Naive thymus-derived CD4-positive, alpha-beta T cell (primary cell): ENCODE measurements at places on chromosomes 13 and 19.
A peak's percentile ranks its signal among the peaks of the same experiment; 100 is the strongest.

GRCh38 chr19:49458567-49458903 is 5.5 kb downstream of the ALDH16A1 start:
- no peak for DNase-seq

GRCh38 chr19:55466241-55466614 is 1.7 kb upstream of the C19orf85 start:
- DNase-seq = no peak

GRCh38 chr13:38202740-38203139 is 146.9 kb upstream of the UFM1 start:
- DNase-seq = no peak

GRCh38 chr19:3462991-3463713 is 17.2 kb downstream of the SMIM24 start:
- DNase-seq = no peak

DNA sequence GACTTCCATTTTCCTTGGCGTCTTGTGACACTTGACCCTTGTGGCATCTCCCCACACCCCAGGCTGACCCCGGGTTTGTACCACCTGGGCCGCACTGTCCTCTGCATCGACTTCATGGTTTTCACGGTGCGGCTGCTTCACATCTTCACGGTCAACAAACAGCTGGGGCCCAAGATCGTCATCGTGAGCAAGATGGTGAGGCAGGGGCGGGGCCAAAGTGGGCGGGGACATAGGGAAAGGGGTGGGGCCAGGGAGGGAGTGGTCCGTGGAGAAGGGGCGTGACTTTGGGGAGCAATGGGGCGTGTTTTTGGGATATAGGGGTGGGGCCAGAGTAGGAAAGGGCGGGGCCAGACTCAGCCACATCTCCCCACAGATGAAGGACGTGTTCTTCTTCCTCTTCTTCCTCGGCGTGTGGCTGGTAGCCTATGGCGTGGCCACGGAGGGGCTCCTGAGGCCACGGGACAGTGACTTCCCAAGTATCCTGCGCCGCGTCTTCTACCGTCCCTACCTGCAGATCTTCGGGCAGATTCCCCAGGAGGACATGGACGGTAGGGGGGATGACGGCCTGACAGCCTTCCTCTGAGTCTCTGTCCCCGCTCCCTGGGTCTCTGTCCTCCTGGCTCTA is 42.8 kb downstream of the TRPM4 start:
- no peak for DNase-seq

DNA sequence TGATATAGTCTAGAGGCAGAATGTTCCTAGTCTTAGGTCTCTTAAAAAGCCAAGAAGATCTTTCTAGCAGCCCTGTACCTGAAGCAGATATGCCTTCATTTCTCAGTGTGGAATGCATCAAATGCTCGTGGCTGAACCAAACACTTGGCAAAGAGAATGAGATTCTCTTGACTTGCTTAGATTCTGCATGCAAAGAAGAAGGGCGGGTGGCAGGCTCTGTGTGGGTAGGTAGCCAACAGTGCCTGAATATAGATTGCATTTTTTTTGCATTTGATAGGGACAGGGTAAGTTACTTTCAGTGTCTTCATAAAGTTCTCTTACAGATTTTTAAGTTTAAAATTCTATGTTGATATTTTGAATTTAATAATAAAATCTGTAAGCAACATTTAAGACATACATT is 27.3 kb downstream of the IFT88 start:
- no peak for DNase-seq

DNA sequence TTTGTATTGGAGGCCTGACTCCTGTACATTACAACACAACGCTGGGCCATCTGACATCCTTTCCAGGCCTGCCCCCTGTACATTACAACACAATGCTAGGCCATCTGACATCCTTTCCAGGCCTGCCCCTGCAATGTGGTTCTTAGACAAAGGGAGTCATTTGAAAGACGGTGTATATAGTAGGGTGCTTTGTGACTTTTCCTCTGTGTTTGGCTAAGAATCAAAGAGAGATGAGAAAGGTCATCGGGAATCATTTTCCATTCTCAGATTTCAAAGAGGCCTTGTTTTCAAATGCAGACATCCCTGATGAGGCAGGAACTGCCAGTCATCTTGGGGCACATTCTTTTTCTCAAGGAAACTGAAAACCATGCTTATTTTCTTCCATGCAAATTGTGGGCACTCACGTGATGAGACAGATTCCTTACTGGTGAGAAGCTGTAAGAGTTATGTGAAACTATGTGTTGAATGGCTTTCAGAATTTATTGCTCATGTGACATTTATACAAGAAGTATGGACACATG is 551.6 kb downstream of the MYO16 start:
- DNase-seq = no peak

DNA sequence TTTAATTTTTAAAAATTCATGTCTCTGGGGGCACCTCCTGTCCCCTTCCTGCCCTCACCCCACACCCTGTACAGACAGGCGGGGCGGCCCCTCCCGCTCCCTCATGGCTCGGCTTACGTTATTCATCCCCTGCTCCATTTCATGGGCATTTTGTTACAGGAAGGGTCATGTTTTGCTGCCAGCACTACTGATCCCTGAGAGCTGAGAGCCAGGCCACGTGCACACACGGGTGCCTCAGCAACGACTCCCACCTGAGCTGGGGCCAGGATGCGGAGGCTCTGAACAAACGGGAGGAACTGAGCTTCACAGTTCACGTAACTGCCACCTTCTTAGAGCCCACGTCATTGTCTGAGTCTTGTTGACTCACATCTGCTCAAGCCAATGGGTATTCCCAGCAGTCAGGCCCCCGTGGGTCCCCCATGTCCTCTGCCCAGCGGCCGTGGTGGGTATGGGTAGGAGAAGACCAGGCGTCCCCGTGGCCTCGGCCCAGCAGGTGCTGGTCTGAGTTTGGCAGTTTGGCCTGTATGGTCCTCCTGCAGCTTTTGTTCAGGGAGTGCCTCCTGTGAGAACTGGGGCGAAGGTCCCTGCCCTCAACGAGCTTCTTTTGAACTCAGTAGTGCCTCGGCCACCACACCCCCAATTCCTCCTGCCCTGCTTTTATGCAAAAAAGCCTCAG is 16.4 kb upstream of the TMEM255B start:
- no peak for DNase-seq

- no peak for DNase-seq
Measured at GRCh38 chr13:109454167-109454917, 332.0 kb downstream of the IRS2 start.

DNA sequence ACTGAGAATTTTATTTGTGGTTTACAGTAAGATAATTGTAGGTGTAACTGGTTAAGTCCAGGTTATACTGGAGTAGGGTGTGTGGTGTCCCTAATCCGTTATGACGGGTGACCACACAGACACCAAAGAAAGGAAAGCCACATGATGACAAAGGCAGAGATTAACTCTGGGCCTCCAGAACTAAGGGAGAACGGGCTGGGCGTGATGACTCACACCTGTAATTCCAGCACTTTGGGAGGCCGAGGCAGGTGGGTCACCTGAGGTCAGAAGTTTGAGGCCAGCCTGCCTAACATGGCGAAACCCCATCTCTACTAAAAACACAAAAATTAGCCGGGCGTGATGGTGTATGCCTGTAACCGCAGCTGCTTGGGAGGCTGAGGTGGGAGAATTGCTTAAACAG is 10.2 kb upstream of the FUT2 start:
- DNase-seq = no peak

DNA sequence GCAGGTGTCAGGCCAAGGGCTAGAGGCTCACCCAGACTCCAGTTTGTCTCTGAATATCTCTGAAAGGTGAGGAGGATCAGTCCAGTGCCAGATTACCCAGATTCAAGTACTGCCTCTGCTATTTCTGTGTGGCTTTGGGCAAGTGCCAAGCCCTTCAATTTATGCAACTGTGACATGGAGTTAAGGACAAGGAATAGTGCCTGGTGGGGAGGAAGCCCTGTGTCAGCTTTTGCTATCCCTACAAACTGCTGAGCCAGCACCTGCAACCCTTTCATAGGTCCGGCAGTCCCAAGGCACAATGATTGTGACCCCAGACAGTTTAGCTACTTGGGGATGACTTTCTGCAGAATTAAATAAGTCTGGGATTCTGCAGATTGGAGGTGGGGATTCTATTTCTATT is 123.0 kb downstream of the KL start:
- no peak for DNase-seq

GRCh38 chr19:28307487-28307886 is 905.5 kb downstream of the UQCRFS1 start:
- no peak for DNase-seq

GRCh38 chr19:35455616-35456201 is 7.7 kb downstream of the FFAR2 start:
- DNase-seq = no peak

- DNase-seq = no peak
Measured at GRCh38 chr13:77724092-77724491, 26.6 kb downstream of the SLAIN1 start.

- no peak for DNase-seq
Measured at GRCh38 chr13:44272692-44273091, 100.9 kb upstream of the SERP2 start.

- DNase-seq = no peak
Measured at GRCh38 chr13:31947105-31947504, 84.5 kb upstream of the FRY start.

- DNase-seq = no peak
Measured at GRCh38 chr13:111385183-111385857, 64.9 kb downstream of the TEX29 start.

- no peak for DNase-seq
Measured at GRCh38 chr19:28793391-28794168, 419.4 kb downstream of the UQCRFS1 start.

DNA sequence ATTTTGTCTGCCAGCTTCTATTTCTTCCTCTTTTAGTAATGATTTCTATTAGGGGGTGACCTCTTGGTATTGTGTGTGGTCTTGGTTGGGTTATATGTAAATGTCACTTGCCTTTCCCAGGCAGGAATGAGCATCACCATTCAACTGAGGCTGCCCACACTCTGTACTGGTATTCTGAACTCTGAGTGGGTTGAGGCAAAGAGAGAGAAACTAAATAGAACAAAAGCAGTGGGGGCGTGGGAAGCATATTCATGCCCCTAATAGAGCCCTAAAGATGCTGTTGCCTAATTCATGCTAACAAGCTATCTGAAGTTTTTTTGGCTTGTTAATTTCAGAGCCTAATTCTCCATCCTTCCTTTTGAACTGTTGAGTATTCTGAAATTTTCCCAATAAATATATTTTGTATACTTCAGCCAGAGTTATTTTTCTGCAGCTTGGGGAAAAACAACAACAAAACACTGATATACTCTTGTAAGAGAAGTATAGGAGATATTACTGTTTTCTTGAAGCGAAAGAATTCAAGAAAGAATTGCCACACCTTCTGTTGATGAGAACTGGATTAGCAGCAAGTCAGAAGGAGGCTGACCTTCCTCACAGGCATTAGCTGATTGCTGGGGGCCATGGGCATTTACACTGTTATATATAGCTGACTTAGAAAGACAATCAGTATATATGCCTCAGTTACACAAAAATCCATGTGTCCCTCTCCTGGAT is 315.8 kb upstream of the KLF12 start:
- DNase-seq = no peak

DNA sequence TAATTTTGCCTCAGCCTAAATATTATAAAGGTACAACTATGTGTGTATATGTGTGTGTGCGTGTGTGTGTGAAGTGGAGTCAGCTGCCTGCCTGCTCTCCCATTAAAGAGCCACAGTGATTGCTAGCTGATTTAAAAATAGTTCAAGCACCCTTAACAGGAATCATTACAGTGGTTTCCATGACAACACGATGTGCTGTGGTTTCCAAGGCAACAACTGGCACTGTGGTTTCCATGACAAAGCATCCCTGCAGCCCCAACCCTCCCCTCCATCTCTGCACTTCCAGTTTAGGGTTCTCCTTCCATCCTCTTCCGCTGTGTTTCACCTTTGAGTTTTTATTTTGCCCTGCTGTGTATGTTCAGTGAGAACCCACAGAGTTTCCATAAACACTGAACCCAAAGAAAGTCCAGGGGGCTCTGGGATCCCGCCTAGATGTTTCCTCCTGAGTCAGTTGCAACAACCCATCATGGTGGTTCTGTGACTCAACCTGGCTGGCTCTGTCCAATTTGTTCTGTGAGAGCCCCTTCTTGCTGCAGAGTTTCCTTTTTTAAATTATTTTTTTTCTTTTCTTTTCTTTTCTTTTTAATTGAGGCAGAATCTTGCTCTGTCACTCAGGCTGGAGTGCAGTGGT is 7.1 kb upstream of the PNMA8A start:
- no peak for DNase-seq

GRCh38 chr13:50909605-50910484 is at the start of gene RNASEH2B:
Gene RNASEH2B (plus strand): TSS chr13:50909791. CDS start chr13:50910077, 286 bp downstream.
- DNase-seq = peak; percentile 78

GRCh38 chr19:29535214-29535831 is 9.5 kb downstream of the VSTM2B start:
- no peak for DNase-seq

GRCh38 chr13:39580881-39581575 is 22.0 kb downstream of the LHFPL6 start:
- DNase-seq = no peak

GRCh38 chr13:83162493-83162892 is 719.8 kb downstream of the SLITRK1 start:
- no peak for DNase-seq

- DNase-seq = peak; percentile 42
Measured at GRCh38 chr19:7534531-7535046, 928 bp upstream of the PNPLA6 start.

DNA sequence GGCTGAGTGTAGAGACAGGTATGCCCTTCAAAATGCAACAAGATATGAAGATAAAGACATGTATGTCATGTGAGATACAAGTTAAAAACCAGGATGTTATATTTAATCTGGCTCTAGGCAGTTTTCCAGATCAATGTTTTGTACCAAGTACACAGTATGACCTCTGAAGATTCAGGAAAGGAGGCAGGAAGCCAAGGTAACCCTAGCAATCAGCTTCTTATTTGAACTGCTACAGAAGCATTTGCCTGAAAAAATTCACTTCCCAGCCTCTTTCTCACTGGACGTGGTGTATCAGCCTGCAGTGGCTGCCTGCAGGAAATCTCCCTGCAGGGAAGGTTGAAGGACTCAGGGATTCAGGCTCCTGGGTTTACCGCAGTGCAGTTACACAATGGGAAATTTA is 24.1 kb downstream of the OLFM4 start:
- DNase-seq = no peak

DNA sequence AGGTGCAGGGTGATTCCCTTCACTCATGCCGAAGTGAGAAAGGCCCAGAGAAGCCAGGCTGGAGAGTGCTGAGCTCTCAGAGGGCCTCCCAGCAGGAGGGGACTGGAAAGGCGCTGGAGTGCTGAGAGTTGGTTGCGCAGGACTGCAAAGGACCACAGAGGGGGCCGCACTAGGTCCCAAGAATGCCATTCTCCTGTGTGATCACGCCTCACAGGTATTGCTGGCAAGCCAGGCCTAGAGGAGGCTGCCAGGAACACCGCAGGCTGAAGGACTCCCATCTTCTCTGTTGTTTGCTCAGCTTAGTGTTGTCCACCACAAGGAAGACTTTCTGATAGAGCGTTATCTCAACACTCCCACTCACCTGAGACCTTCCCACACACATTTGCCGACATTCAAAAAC is 165.0 kb downstream of the FGF14 start:
- DNase-seq = no peak

- DNase-seq = peak; percentile 35
Measured at GRCh38 chr13:52599848-52600603, 42.2 kb upstream of the HNRNPA1L2 start.

GRCh38 chr13:102617697-102618350 is 21.0 kb downstream of the TPP2 start:
- no peak for DNase-seq

- DNase-seq = no peak
Measured at GRCh38 chr13:107376341-107377125, 808.6 kb upstream of the ARGLU1 start.

GRCh38 chr19:1756705-1757465 is 3.6 kb downstream of the ONECUT3 start:
- DNase-seq = no peak

GRCh38 chr13:111516712-111517640 is 196.5 kb downstream of the TEX29 start:
- DNase-seq = no peak

GRCh38 chr13:71249011-71249410 is 618.0 kb downstream of the DACH1 start:
- DNase-seq = no peak
